ENCODE measurements at places on chromosomes 12 and 14. TPM values are rescaled to one million over a fixed set of nuclear protein-coding genes. Genes with fewer than 3 reads are reported as not detected.

Gene EID3
- 11.6 TPM for total RNA-seq

Gene MAP3K9
- total RNA-seq = 14.0 TPM

Gene LMNTD1
- total RNA-seq = not detected

Gene GALNT8
- total RNA-seq = 0.38 TPM

Gene GPR135
- total RNA-seq = 4.4 TPM

Gene CISTR
- not detected for total RNA-seq

Gene WNT1
- not detected for total RNA-seq

Gene SLC41A2
- 0.61 TPM for total RNA-seq

Gene GPR84
- not detected for total RNA-seq

Gene DPPA3
- total RNA-seq = not detected

Gene TAS2R9
- not detected for total RNA-seq

Gene AVPR1A
- 0.87 TPM for total RNA-seq

Gene PTPN6
- 24.0 TPM for total RNA-seq

Gene SCARB1
- total RNA-seq = 8.4 TPM

Gene GOLT1B
- total RNA-seq = 18.7 TPM

Gene CNTN1
- total RNA-seq = 15.7 TPM

Gene SLC7A8
- total RNA-seq = 22.2 TPM

Gene EPS8
- total RNA-seq = 56.6 TPM

Gene OVCH1
- not detected for total RNA-seq

Gene MGST1
- 84.3 TPM for total RNA-seq

Gene SIX4
- total RNA-seq = 0.82 TPM

Gene PRH2
- total RNA-seq = not detected

Gene CRIP1
- total RNA-seq = 24.3 TPM

Gene EVL
- 20.0 TPM for total RNA-seq

Gene RD3L
- not detected for total RNA-seq

Gene RNASE7
- not detected for total RNA-seq

Gene TMEM121
- total RNA-seq = 2.1 TPM

Gene CGRRF1
- 2.5 TPM for total RNA-seq
